Cerebellum (tissue), 4 donors: ENCODE measurements at places on chromosomes 1 and 21. TPM values are rescaled to one million over a fixed set of nuclear protein-coding genes. Genes with fewer than 3 reads are reported as not detected.
A peak's percentile ranks its signal among the peaks of the same experiment; 100 is the strongest.

- DNase-seq = no peak
Measured at GRCh38 chr1:244047621-244048255, 3.3 kb upstream of the ZBTB18 start.

GRCh38 chr1:184418652-184419349 is 32.0 kb downstream of the C1orf21 start:
- no peak for DNase-seq

The SFPQ gene
- 446 TPM for total RNA-seq

- no peak for DNase-seq
Measured at GRCh38 chr1:178283409-178283808, 189.5 kb downstream of the RASAL2 start.

GRCh38 chr1:69985901-69986439 is 219.4 kb downstream of the LRRC40 start:
- no peak for DNase-seq

GRCh38 chr1:109466452-109467300 is at the start of gene SYPL2:
SYPL2 (plus strand) TSS chr1:109466546; CDS start chr1:109466844, 298 bp downstream.
- peak; percentile 39 for DNase-seq

GRCh38 chr1:27795601-27796000 is 22.6 kb downstream of the STX12 start:
- DNase-seq = no peak

The SPATA17 gene
- 3.7 TPM for total RNA-seq

DNA sequence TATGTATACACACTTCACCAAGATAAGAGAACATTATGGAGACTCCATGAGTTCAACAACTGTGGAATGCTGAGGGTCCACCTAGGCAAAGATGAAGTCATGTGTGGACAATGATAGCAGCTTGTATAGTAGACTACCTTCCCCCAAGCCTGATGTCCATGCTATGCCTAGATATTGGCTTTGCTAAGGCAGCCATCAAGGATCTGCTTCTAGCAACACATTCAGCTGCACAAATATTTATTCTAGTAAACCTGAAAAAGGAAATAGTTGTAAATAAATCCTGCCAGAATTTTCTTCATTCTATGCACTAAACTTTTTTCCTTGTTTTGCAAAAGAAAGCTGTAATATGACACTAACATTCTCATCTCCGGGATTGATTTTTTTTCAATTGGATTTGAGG is 7.0 kb upstream of the LPAR3 start:
- no peak for DNase-seq

GRCh38 chr1:116323491-116323890 is 49.6 kb upstream of the ATP1A1 start:
- no peak for DNase-seq

- DNase-seq = no peak
Measured at GRCh38 chr1:207649210-207649753, 4.3 kb downstream of the CR1L start.

The ZNF697 gene
- 28.3 TPM for total RNA-seq

DNA sequence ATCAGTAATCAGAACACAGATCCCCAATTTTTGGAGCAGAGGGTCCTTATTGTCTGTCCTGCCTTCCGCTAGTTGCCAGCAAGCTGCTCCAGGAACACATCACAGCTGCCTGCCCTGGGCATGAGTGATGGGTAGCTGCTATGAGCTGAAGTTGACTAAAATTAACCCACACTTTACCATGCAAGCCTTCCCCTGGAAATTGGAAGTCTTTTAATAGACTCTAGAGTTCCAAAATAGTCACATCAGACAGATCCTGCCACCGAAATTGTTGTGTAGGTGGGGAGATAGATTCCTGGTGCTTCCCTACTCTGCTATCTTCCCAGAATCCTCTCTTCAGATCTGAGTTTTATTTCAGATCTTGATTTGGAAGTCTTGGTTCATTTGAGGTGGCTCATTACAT is 63.1 kb upstream of the GCLM start:
- no peak for DNase-seq

DNA sequence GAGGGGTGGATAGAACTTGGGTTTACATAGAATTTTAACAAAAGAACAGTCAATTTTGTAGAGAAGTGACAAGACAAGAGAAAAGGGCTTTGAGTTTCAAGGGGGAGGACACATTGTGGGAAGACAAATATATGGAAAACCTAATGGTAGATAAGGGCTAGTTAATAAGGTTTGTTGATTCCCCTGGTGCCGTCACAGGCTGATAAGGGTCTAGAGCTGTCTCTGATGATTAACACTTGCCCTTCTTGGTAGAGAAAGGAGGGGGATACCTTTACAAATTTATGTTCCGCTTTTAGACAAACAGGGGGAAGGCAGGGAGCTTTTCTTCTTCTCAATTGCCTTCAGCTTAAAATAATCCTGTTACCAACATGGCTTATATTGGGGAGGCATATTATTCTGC is 124.3 kb downstream of the ETS2 start:
- DNase-seq = no peak

GRCh38 chr1:46575300-46575699 is 23.9 kb upstream of the KNCN start:
- peak; percentile 50 for DNase-seq

GRCh38 chr1:69551476-69552324 is 16.0 kb upstream of the LRRC7 start:
- no peak for DNase-seq

DNA sequence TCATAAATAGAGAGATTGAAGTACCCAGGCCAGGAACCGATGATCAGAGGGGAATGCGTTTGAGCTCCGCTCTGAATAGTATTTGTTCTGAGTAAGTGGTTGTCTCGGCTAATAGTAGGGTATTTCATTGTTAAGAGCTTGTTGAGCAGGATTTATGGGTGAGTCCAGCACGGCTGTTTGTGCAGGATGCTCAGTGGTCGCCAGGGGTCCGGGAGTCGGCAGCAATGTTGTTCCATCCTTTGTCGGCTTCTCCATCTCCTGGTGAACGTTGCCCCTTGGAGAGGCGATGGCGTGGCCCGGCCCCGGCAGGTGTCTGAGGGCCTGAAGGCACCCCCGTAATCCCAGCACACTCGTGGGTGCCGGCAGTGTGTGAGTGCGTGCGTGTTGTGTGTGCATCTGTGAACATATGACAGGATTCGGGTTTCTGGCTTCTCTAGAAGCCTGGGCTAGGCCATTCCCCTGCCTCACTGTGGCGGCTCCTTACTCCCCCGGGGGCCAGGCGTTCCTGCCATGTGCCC is 160.8 kb upstream of the ARHGEF16 start:
- DNase-seq = no peak

- DNase-seq = no peak
Measured at GRCh38 chr1:2840036-2840809, 38.7 kb upstream of the TTC34 start.

GRCh38 chr1:211349741-211350140 is 23.1 kb downstream of the TRAF5 start:
- no peak for DNase-seq

GRCh38 chr21:43608225-43608624 is 51.1 kb downstream of the HSF2BP start:
- no peak for DNase-seq

DNA sequence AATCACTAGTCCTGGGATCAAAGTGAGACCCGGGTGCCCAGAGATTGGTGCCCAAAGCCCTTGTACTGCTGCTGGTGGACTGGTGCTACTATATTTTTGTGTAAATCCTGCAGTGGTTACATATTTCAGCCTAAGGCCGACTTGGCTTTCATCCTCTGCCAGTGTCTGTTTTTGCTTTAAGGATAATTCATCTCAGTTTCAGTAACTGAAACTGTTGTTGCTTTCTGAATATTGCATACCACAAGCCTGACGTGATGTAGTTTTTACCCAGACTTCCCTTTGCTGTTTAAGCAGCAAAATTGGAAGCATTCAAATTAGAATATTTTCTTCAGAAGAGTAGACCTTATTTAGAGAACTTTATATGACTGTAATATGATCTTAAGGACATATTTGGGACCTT is 341.8 kb downstream of the RYR2 start:
- DNase-seq = no peak

DNA sequence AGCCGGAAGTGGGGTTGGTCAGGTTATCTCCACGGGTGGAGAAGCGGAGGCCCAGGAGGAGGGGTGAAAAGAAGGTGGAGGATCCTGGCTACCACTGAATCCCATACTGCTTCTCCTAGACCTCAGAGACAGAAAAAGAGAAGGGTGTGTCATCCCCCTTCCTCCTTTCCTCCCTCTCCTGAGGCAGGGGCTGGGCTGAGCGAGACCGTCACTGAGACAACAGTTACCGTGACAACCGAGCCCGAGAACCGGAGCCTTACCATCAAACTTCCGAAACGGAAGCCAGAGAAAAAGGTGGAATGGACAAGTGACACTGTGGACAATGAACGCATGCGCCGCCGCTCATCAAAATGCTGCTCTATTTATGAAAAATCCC is 42.1 kb upstream of the NBPF3 start:
- DNase-seq = no peak

GRCh38 chr1:110535985-110536384 is 17.0 kb upstream of the KCNA10 start:
- DNase-seq = no peak

GRCh38 chr1:47663286-47663685 is 225.4 kb downstream of the FOXD2 start:
- DNase-seq = no peak

GRCh38 chr1:85599076-85599491 is 18.5 kb downstream of the CCN1 start:
- no peak for DNase-seq

DNA sequence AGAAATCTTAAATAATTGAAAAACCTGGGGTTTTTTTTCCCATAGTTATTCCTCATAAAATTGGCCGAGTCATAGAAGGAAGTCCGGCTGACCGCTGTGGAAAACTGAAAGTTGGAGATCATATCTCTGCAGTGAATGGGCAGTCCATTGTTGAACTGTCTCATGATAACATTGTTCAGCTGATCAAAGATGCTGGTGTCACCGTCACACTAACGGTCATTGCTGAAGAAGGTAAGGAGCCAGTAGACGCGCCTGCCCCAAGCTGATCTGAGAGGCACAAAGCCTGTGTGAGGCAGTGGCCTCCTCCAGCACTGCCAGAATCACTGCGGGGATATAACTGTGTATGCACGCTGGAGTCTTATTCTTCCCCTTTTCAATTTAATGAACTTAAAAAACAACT is 100.3 kb downstream of the PHTF1 start:
- DNase-seq = no peak

GRCh38 chr1:205532026-205532898 is 27.8 kb downstream of the CDK18 start:
- no peak for DNase-seq

- no peak for DNase-seq
Measured at GRCh38 chr1:223486366-223486765, 93.2 kb downstream of the CCDC185 start.
